HFF-Myc (cell line): ENCODE measurements at places on chromosomes 1 and 21.
A peak's percentile ranks its signal among the peaks of the same experiment; 100 is the strongest.

GRCh38 chr1:1175221-1176062, 1.8 kb downstream of the TTLL10 start:
- DNase-seq: no peak

DNA sequence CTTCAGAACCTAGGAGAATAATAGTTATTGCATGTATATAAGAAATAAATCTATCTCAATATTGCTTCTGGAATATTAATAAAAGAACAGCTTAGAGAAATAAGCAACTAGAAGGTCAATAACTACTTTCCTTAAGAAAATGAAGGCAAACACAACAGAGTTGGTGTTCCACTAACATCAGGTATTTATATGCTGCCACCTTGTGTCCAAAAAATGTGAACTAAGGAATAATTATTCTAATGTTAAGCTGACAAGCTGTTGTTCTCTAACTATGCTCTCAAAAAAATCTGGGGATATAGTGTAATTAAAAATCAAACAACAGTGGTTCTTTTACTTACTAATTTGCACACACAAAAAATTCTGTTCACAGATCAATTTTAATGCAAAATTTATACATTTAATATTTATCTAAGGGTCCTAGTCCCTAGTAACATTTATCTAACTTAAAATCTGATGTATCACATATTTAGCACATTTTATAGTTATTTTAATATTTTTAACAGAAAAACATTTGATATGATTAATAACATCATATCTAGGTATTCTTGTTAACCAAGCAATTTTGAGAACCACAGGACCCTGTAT, 39.6 kb downstream of the UCHL5 start:
- peak; percentile 31 for DNase-seq

GRCh38 chr1:43007377-43008114, 48.9 kb upstream of the SLC2A1 start:
- DNase-seq: no peak

DNA sequence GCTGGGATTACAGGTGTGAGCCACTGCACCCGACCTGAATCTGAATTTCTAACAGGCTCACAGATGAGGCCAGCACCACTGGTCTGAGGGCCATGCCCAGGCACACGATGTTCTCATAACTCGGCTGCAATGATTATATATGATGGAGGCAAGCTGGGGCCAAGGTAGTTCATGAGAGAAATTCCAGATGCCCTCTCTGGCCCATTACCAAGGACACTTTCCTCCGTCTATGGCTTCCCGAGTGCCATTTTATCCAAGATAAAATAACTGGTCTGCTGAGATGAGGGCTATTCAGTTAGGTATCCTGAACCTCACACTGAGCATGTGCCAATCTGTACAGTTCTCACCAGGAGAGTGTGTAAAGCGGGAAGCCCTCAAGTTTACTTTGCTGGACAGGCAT, 16.5 kb downstream of the TMPRSS2 start:
- DNase-seq: no peak

GRCh38 chr1:17739050-17739449, 16.1 kb upstream of the ACTL8 start:
- no peak for DNase-seq

GRCh38 chr1:179598631-179599030, 7.0 kb downstream of the TDRD5 start:
- no peak for DNase-seq

DNA sequence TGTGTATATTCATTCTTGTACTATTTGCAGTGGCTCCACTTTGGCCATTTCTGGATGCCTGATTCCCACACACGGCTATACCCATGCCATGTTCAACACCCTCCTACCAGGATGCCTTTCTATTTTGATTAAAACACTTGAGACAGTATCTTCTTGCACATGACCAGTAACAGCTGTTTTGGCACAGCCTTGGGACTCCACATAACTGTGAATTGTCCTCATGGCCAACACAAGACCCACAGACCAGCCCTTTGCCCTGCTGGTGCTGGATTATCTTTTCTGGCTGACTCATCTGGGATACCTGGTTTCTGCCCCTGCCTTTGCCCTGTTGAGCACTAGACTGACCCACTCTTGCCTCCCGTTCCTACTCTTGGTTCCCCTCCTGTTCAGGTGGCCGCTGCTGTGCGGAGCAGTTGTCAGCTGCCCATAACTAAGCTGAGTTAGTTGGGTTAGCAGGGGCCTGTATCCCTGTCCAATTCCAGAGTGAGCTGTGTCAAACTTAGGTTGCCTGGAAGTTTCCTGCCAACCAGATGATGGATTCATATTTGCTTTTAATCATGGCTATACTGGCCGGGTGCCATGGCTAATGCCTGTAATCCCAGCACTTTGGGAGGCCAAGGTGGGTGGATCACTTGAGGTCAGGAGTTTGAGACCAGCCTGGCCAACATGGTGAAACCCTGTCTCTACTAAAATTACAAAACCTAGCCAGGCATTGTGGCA, 10.8 kb upstream of the EYA3 start:
- no peak for DNase-seq

DNA sequence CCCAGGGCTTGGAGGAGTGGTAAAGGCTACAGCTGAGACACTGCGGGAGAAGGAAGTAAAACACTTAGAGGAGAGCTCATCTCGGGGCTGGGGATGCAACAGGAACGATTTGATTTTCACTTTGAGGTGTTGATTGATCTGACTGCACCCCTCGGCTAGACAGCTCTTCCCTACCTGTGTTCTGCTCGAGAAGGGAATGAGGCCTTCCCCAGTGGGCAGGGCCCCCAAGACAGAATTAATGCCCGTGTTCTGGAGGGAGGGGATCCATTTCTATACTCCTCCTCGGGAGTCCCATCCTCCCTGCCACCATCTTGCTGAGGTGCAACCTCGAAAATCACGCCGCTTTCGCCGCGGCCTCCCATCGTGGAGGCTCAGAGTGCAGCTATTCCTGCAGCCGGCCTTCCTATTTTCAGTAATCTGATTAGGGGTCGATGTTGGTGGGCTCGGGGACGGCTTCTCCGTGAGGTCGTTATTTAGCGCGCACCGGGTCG, 2.4 kb downstream of the ATP2B4 start:
- DNase-seq: no peak

- DNase-seq: no peak
Observed at GRCh38 chr1:6807782-6808181, 22.5 kb downstream of the CAMTA1 start.

GRCh38 chr1:210618369-210618768, 289.7 kb downstream of the HHAT start:
- DNase-seq: no peak

DNA sequence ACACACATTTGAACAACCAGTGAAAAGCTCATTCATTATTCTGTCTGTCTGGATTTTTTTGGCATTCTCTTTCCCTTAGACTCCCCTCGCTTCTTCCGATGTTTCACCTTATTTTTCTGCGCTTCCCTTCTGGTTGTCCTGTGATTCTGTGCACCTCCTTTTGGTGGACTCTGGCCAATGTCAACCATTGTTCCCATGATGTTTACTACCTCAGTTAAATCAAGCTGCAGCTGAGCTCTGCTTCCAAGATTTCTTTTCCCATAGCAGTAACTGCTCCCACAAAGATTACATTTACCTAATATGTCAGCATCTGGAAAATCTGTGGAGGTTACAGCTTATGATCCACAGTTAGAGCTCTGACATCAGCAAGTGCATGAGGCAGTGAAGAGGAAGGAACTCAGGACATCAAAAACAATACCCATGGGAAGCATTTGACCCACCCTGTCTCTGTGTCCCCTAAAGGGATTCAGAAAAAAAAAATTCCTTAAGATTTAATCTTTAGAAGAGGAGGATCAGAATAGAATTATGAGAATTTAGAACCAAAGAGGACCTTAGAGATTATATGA, 69.9 kb upstream of the ADAMTS5 start:
- DNase-seq: no peak

DNA sequence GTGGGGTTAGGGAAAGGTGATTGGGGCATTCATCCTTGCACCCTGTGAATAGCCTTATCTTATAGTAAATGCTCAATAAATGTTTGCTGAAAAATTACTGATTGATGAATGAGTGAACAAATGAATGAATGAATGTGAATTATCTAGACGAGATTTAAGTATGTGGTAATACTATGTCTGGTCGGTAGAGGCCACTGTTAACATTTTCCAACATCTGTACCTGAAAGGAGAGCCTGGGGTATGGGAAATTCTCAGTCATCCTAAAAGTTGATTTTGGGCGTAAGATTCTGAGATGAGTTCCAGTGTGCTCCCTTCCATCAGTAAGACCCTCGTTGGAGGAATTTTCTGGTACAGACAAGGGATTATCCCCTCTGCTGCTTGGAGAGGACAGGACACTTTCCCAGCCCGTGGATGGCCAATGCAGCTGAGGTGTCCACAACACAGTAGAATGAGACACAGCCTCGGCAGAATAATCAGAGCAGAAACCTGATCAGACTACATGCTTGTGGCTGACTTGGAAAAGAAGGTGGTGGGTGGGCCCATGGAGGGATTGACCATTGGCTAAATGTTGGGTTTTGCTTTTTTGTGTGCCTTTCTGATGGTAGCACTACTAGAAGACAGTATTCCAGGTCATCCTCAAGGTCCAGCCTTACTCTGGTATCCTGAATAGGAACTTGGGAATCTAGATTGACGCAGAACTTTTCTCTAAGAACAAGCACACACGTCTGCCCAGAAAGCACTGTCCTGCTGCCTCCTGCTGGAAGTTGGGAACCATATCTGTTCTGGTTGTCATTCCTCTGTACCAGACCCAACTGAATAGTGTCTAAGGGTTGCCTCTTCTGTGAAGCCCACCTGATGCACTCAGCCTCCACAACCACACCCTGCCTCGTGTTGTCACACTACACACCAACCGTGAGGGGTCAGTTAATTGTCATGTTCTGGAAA, 262.0 kb downstream of the TNR start:
- no peak for DNase-seq

GRCh38 chr1:27393641-27394281, 1.3 kb downstream of the GPR3 start:
- DNase-seq: no peak

- no peak for DNase-seq
Observed at GRCh38 chr21:37240978-37241377, 26.2 kb downstream of the VPS26C start.

GRCh38 chr1:162855461-162856150, 5.4 kb downstream of the CCDC190 start:
- no peak for DNase-seq

- no peak for DNase-seq
Observed at GRCh38 chr1:84988588-84988987, 8.3 kb downstream of the MCOLN2 start.

- DNase-seq: peak; percentile 6
Observed at GRCh38 chr1:88035578-88035977, 648.5 kb upstream of the PKN2 start.

DNA sequence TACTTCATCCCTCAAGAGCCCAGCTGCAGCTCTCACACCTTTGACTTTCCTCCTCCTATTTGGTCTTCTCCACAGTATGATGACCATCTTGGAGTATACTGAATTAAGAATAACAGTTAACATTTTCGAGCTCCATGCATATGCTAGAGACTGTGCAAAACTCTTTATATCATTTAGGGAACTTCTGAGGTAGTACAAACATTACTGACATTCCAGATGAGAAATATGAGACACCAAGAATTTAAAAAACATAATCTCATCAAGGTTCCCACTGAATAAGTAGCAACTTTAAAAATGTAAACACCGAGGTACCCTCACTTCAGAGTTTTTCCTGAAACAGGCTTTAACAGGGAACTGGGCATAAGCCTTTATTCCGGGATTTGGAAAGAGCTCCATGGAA, 22.7 kb downstream of the FMO3 start:
- no peak for DNase-seq

GRCh38 chr1:1565340-1565739, 9.3 kb downstream of the SSU72 start:
- no peak for DNase-seq

GRCh38 chr1:24713176-24713575, 32.1 kb upstream of the CLIC4 start:
- no peak for DNase-seq

DNA sequence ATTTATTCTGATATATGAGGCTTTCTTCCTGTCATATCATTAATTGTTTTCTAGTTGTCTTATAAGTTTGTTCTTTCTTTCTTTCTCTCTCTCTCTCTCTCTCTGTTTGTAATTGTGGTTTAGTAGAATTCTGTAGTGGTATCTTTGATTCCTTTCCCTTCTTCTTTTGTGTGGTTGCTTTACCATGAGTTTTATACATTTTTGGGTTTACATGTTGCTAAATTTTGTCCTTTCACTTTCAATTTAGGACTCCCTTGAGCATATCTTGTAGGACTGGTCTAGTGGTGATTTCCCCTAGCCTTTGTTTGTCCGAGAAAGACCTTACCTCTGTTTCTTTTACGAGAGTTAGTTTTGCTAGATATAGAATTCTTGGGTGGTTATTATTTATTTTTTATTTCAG, 162.3 kb upstream of the CHRM3 start:
- DNase-seq: no peak

DNA sequence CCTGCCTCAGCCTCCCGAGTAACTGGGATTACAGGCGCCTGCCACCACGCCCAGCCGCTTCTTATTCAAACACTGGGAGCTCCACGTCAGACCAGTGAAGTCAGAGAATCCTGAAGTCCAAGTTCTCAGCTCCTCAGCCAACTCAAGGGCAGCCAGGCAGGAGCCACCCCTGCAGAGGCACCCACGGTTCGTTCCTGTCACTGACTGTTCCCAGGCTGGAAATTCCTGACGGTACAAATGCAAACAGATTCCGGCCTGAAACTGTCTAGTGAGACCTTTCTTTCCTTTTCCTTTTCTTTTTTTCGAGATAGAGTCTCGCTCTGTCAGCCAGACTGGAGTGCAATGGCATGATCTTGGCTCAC, 11.7 kb downstream of the SLC35E2B start:
- DNase-seq: no peak

DNA sequence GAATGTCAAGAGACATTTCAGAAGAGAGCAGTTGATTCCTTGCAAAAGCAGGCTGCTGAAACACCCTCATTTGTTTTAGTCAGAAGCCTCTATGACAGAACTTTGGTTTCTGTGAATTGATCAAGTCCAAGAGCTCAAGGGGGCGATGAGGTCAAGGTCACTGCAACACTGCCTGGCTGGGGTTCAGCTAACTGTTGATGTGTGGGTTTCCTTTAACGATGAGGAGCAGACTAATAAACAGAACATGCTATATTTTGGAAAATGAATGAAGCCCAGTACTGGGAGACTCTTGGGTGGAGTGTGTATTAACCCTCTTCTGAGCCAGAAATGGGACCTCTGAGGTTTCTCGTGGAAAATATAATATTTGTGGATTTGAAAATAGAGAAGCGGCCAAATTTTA, 109.3 kb downstream of the ZC3H11B start:
- DNase-seq: no peak

GRCh38 chr1:183812686-183813569, 8.0 kb downstream of the RGL1 start:
- DNase-seq: no peak

DNA sequence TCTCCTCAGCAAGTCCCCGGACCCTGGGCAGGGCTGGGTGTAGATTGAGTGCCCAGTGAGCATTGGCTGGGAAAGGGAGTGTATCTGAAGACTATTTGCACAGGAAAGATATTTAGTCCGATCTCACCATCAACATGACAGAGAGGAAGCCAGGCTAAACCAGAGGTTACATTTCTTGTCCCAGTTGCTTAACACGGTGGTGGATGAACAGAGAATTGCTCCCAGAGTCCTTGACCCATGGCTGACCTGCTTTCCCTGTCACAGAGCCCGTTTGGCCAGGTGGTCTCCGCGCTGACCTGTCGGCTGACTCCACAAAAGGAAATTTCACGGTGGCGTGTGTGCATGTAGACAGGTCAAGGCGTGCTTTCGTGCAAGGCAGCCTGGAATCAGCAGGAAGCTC, 83.5 kb downstream of the BEND5 start:
- no peak for DNase-seq
